ENCODE measurements at places on chromosomes 12 and 14. TPM values are rescaled to one million over a fixed set of nuclear protein-coding genes. Genes with fewer than 3 reads are reported as not detected.

The CCDC196 gene
- total RNA-seq = not detected

The PRR4 gene
- 0.43 TPM for total RNA-seq

The BAG5 gene
- total RNA-seq = 31.1 TPM

The SMCO2 gene
- total RNA-seq = not detected

The IRAK4 gene
- total RNA-seq = 21.1 TPM

The CNTN1 gene
- not detected for total RNA-seq

The CLEC6A gene
- total RNA-seq = not detected

The KRT82 gene
- not detected for total RNA-seq

The ANO2 gene
- total RNA-seq = 7.8 TPM

The NOVA1 gene
- total RNA-seq = 1.5 TPM

The C12orf56 gene
- total RNA-seq = not detected

DNA sequence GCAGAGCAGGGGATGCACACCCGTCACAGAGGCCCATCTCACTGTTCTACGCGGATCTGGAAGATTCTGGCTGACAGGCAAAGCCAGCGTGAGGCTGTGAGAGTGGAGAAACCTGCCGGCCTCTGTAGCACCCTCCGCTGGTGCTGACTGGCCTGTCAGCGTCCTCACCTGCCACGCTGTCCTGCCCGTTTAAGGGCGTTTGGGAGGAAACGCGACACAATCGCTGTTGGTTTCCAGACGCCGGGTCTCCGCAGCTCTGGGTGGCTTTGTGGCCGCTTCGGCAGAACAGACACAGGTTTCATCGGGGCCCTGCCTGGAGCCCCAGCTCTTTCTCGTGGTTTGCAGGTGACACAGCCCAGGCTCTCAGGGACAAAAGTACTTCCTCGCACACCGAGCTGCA, 70.6 kb downstream of the NOC4L start:
- DNase-seq = no peak

GRCh38 chr12:70758494-70758845, 121.2 kb upstream of the PTPRB start:
- DNase-seq = no peak

GRCh38 chr14:81579115-81579514, 45.5 kb upstream of the SEL1L start:
- DNase-seq = no peak

DNA sequence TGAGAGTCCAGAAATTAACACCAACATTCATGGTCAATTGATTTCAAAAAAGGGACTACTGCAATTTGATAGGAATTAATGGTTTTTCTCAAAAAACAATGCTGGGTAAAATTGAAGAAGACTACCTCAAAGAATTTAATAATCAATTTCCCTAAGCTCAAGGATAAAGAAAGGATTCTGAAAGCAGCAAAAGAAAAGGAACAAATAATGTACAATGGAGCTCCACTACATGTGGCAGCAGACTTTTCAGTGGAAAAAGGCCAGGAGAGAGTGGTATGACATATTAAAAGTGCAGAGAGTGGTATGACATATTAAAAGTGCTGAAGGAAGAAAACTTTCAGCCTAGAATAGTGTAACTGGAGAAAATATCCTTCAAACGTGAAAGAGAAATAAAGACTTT, 15.6 kb upstream of the TAS2R43 start:
- DNase-seq = no peak

- peak; percentile 74 for DNase-seq
Observed at GRCh38 chr14:67674139-67674479, 323 bp downstream of the VTI1B start.

DNA sequence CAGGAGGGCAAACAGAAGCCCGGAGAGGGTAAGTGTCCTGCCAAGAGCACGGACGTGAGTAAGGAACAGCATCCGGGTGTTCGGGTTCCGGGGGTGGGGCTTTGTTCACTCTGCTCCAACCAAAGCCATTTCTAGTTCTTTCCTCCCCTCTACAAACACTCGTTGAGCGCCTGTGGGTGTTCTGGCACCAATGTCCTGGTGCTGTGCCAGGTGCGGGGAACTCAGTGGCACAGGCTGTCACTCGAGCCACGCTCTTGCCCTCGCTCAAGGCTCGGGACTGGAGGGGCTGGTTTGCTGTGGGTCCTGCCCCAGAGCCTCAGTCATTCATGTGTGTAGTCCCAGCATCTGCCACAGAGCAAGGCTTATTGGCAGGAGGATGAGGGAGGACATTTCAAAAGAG, 157.5 kb downstream of the CALM1 start:
- DNase-seq = no peak

- DNase-seq = peak; percentile 78
Observed at GRCh38 chr12:51341251-51342007, 5.0 kb downstream of the CELA1 start.

DNA sequence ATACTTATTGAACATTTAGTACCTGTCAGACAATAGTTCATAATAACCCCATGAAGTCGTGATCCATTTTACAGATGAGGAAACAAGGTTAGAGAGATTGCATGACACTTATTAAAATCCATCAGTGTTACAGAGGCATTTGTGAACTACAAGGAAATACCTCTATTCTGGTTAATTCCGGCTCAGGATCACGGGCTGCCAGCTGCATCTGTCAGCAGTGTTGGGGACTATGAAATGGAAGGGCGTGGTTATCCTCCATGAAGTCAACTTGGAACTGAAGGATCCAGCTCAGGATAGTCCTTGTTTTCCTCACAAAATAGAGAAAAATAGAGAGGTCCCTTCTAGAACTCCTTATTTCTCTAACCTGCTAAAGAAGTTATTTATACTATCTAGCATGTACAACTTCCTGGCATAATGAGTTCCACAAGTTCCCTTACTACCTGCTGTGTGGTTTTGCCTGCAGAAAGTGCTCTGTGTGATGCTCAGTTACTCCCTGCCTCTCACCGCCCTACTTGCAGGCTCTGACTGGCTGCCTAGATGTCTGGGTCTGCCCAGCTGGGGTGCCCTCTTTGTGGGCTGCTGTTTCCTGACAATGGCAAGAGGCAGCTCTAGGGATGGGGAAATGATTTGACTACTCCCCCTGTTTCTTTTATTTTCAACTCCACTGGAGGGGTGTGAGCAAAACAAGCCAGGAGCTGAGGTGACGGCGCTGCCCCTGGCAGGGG, 36.8 kb downstream of the PLXNC1 start:
- DNase-seq = no peak
